Stimulated activated CD4-positive, alpha-beta T cell treated with anti-CD3 and anti-CD28 coated beads, Interleukin-12 subunit alpha, Interleukin-12 subunit beta, amount 100 ng/mL, for 48 hours (primary cell): ENCODE measurements at places on chromosomes 6 and 20.

DNA sequence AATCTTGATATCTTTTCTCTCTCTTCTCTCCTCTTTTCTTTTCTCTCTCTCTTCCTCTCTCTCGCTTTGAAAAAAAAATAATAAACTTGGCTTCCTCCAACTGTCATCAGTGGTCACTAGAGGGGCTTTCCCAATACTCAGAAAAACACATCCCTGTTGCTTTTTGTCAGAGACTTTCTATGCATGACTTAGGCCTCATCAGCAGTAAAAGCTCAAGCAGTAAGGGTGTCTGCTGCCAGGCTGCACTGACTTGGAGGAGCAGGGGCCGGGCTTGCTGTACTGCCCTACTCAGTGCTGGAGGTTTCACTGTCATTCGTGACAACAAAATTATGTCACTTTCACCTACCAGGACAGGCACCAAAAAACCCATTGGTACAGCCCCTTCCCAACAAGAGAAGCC is 272.0 kb downstream of the ADGB start:
- no peak for DNase-seq

DNA sequence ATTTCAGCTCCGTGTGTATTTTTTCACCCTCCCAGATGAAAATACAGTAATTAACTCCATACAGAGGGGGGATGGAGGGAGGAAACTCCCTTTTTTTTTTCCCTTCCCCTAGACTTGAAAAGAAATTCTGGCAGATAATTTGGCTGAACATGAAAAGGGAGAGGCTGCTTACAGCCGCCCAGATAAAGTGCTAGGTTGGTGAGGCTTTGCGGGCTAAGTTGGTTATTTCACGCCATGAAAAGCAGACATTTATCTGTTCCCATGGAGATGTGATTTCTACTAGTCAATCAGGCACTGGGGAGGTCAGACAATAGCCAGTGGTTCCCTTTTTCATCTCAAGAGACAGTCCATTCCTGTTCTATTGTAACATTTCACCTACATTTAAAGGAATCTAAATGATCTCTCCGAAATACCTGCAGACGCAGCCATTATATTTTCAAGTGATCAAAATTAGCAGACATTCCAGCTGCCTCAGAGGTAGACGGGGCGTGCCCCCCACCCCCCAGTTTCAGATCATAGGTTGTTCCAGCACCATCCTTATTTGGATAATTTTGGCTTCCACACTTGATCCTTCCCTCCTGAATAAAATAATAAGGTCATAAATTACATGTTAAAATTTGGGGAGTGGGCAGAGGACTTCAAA is 143.9 kb upstream of the ZNF217 start:
- DNase-seq, result no peak

- DNase-seq, result no peak
Measured at GRCh38 chr20:11540558-11540957, 377.1 kb upstream of the BTBD3 start.

GRCh38 chr6:18264923-18265377 is 620 bp upstream of the DEK start:
- no peak for DNase-seq

DNA sequence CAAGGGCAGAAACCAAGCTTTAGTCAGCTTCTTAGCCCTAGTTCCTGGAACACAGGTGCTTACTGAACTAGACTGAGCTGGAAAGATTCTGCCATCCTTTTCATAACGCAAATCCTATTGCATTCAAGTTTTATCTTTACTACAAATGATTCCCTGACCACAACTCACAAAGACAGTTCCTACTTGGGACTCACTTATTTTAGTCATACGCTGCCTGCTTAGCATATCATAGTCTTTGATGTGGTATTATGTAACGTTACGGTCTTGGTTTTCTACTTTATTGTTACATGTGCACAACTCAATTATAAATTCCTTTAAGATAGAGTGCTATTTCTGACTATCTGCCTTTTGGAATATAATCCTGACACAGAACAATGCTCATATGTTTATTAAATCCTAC is 59.1 kb downstream of the BLOC1S5 start:
- no peak for DNase-seq

GRCh38 chr20:41082306-41082705 is 53.7 kb downstream of the TOP1 start:
- DNase-seq, result no peak

DNA sequence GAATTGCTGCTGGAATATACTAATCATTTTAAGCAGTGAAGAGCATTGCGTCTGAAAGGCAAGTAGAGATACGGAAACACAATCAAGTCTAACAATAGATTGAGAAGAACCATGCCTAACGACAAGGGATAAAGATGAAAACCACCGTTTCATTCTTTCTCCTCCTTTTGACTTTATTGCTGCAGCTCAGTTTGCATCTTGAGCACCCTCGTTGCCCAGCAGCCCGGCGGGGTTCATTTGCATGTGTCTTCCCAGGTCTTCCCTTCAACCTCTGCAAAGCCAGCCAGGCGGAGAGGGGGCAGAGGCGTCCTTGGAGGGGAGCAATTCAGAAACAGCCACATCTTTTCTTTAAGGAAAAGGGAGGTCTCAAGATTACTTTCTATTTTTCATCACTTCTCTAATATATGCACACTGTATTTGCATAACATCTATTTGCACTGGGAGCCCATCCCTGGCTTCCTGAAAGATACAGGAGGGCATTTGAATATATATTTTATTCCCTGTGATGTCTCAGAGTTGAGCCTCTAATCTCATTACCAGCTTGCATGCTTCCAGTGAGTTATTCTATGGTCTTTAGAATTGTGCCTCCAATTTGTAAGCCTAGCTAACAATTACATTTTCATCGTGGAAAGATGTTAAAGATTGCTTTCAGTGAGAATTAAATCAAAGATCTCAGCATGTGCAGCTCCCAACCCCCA is 18.7 kb upstream of the PXDC1 start:
- no peak for DNase-seq

DNA sequence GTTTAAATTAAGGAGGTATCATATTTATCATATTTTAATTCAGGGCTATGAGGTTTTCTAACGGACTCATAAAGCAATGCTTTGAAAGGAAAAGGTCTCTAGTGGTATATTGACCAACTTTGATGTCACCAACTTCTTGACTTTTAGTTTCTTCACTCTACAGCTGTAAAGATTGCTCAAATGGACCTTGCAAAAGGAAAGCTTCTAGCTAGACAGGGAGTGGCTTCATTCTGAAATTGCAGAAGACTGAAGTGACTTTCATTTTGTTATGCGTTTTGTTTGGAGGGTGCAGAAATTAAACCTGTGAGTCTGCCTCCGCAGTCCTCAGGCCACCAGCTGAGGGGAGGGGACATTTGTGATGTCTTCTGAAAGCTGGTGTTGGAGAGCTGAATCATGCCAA is 95.7 kb downstream of the SLC24A3 start:
- DNase-seq, result no peak

- DNase-seq, result no peak
Measured at GRCh38 chr6:40350747-40351217, 236.4 kb downstream of the LRFN2 start.

DNA sequence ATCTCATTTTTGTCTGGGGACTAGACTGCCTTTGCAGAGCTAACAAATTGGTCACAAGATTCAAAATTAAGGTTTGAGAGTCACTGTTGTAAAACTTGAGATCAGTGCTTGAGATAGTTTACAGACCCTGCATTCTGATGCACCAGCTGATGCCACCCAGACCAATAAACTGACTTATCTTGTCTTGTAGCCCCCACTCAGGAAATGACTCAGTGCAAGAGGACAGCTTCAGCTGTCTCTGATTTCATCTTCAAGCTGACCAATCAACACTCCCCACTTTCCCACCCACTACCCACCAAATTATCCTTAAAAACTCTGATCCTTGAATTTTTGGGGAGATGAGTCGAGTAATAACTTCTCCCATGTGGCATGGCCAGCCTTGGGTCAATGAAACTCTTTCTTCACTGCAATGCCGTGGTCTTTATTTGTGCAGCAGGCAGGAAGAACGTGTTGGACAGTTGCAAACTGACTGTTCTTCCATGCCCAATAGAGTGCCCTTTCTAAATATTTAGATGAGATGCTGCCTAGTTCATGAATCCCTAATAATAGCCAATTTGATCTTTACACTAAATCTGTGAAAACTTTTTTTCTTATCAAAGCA is 48.3 kb upstream of the PROKR2 start:
- no peak for DNase-seq

GRCh38 chr20:2542361-2542760 is 6.0 kb downstream of the TMC2 start:
- DNase-seq, result no peak

- no peak for DNase-seq
Measured at GRCh38 chr6:129473546-129473945, 236.4 kb downstream of the ARHGAP18 start.

DNA sequence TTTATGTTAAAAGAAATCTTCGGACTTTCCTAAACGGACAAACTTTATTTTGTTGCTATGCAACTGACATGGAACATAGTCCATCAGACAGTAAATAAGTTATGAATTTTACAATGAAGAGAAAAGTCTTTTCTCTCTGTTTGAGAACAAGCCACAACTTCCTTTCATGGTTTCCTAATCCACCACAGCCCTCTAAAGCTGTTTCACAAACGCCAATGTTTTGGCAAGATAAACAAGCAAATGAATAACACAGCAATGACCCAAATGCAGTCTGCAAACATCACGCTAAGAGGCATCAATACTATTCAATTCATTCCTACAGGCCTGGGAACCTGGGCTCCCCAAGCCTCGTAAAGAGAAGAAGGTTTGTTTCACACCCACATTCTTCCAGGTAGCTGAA is 60.4 kb downstream of the HAO1 start:
- no peak for DNase-seq

DNA sequence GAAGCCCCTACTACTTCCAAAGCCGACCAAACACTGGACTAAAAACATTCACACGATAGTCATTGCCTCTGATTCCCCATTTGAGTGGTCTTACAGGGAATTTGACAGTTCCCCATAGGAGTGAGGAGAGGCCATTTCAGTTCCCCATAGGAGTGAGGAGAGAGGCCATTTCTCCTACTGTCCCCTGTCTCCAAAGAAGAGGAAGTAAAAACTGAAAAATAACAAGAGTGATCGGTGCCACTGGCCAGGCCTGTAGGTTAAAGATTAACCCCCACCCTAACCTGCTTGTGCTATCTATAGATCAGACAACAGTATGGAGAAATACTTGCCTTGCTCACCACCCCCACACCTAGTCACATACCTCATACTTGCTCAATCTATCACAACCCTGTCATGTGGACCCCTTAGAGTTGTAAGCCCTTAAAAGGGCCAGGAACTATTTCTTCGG is 204.0 kb upstream of the MOCS1 start:
- no peak for DNase-seq

DNA sequence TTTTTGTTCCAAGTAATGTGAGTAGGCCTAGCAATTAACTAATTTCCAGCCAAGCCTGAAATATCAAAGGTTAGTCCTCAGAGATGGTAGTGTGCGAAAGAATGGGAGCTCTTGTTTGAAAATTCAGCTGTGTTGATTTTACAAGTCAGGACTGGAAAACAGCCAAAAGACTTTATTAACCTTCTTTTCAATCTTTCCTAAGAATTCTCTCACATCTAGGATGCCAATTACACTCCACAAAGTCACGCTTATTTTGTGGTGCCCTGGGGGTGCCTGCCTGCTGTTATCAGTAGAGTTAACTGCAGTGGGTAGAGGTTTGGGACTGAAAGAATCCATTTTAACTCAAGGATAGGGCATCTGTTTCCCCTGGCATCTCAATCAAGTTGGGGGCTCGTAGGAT is 30.7 kb upstream of the MAP3K4 start:
- DNase-seq, result no peak

- no peak for DNase-seq
Measured at GRCh38 chr6:131761060-131761761, 46.6 kb upstream of the ENPP1 start.

- DNase-seq, result no peak
Measured at GRCh38 chr6:139109558-139109957, 25.3 kb upstream of the HECA start.

DNA sequence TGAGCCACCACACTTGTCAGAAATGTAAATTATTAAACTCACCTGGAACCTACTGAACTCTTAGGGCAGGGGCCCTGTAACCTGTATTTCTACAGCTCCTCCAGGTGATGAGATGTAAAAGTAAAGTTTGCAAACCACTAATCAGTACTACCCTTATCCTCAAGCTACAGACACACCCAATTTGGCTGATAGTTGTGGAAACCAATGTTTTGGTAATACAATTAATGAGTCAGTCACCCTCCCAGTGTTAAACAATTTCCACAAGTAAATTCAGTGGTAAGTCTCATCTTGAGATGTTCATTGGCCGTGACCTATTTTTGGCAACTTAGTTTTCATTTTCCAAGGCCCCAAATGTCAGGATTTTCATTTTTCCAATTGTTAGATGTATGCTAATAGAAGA is 29.6 kb downstream of the GCNT2 start:
- no peak for DNase-seq

DNA sequence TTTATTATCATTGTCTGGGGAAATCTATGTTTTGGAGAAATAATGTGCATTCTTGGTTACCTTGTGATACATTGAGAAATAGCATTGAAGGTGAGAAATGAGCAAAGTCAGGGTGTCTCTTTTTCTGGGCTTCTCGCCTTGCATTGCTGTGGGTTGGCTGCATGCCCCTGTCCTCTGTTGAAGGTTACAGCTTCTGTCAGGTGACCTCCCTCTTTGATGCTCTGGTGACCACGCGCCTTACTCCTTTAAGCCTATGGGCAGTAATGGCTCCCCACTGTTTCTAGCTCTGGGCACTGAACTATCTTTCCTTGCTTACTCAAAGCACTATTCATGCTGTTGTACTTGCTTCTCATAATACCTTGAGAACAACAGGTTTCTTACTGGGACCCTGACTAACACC is 14.6 kb downstream of the ADGRB3 start:
- DNase-seq, result no peak

- no peak for DNase-seq
Measured at GRCh38 chr20:33192912-33193501, 24.1 kb upstream of the BPIFA3 start.

GRCh38 chr20:62690261-62690820 is 18.3 kb upstream of the NTSR1 start:
- DNase-seq, result no peak

DNA sequence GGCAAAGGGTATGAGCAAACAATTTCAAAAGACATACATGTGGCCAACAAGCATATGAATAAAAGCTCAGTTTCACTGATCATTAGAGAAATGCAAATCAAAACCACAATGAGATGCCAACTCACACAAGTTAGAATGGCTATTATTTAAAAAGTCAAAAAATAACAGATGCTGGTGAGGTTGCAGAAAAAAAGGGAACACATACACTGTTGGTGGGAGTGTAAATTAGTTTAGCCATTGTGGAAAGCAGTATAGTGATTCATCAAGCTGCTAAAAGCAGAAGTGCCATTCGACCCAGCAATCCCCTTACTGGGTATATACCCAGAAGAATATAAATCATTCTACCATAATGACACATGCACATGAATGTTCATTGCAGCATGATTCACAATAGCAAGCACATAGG is 6.7 kb upstream of the KHDC1L start:
- DNase-seq, result no peak

GRCh38 chr6:34597605-34598353 is 41.6 kb upstream of the SPDEF start:
- no peak for DNase-seq
